ENCODE measurements at places on chromosomes 5 and 9.

DNA sequence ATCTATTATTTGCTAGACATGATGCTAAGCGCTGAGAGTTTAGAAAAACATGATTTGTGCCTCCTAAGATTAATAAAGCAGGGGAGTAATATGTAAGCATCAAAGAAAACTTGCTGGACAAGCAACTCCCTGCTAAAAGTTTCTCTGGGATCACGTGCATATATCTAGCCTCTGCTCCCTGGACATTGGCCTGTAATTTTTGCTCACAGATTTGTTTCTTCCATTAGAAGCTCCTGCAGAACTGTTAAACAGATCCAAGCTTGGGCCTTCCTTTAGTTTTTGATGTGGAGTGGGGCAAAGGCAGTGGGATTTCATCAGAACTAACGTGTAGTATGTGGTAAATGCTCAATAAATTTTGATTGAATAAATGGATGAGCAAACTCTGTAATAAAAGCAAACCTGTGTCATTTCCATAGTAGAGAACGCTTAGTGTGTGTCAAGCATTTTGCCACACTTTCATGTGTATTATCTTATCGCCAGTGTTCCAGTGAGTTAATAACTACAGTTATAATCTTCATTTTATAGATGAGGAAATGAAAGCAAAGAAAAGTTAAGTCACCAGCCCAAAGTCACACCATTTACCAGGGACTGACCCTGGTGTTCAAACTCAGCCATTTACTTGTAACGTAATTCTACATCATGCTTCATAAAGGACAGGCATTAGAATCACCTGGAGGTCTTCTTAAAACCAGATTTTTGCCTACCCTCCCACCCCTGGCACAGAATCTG lies 100.3 kb downstream of the PCSK5 start:
- DNase-seq = no peak

- DNase-seq = no peak
Observed at GRCh38 chr5:74250304-74251102, 390.0 kb downstream of the ENC1 start.

- DNase-seq = no peak
Observed at GRCh38 chr5:146873186-146873917, 5.2 kb downstream of the PPP2R2B start.

DNA sequence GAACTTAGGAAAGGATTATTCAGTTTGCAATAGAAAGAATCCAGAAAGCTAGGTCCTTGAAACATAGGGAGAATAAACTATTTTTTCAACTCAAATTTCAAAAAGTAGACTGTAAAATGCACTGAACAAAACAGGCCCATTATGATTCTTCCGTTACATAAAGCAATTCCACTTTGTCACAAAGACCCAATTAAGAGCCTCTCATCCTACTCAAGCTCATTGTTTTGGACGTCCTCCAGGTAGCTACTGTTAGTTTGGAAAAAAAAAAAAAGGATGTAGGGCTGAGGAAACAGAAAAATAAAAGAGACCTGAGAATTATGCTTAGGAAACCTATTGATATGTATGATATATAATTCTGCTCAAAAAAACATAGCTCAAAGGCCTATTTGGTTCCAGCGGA lies 74.0 kb downstream of the DIRAS2 start:
- DNase-seq = no peak

- no peak for DNase-seq
Observed at GRCh38 chr9:125649826-125650225, 57.2 kb downstream of the MAPKAP1 start.

GRCh38 chr9:69157751-69158466 lies 16.2 kb upstream of the TJP2 start:
- peak; percentile 18 for DNase-seq

DNA sequence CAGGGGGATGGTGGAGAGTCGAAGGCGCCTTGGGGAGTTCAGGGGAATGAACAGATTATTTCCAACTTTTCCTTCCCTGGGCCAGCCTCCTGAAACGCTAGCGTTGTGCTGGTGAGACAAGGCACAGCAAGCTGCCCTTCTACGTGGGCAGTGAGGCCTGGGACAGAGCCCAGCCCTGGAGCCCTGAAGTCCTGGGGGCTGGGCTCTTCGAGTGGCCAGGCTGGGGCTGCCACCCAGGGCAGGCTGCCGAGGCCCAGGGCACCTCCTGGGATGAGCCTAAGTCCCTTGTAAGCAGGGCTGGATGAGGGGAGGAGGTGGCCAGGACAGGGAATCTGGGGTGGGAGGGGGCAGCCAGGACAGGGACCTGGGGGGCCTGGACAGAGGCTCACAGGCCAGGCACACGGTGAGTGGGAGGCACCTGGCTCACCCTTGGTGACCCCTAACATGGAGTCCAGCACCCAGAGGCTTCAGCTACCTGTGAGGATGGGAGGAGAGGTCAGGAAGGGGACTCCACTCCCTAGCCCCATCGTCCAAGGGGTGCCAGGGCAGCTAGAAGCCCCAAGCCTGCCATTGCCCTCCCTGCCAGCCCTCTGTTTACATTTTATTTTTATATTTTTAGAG lies 1.3 kb upstream of the LCN12 start:
- DNase-seq = no peak

DNA sequence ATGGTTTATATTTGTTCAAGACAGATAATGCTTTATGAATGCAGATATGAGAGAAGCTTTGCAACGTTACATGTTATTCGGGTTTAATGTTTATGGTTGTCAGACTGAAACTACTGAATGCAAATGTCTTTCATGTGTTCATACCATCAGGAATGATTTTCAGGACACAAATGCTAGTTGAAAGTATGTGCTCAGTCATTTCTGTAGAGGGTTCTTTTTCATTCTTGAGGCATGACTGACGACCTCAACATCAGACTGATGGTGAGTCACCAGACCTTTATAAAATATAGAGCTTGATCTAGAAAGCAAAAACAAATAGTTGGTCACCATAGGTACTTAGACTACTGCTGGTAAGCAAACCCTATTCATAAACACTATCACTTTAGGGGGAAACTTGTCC lies 287.3 kb upstream of the NUDT12 start:
- DNase-seq = no peak

Measured in left colon (tissue), 2 donors.